ENCODE measurements at places on chromosomes 11 and 22. TPM values are rescaled to one million over a fixed set of nuclear protein-coding genes. Genes with fewer than 3 reads are reported as not detected.

DNA sequence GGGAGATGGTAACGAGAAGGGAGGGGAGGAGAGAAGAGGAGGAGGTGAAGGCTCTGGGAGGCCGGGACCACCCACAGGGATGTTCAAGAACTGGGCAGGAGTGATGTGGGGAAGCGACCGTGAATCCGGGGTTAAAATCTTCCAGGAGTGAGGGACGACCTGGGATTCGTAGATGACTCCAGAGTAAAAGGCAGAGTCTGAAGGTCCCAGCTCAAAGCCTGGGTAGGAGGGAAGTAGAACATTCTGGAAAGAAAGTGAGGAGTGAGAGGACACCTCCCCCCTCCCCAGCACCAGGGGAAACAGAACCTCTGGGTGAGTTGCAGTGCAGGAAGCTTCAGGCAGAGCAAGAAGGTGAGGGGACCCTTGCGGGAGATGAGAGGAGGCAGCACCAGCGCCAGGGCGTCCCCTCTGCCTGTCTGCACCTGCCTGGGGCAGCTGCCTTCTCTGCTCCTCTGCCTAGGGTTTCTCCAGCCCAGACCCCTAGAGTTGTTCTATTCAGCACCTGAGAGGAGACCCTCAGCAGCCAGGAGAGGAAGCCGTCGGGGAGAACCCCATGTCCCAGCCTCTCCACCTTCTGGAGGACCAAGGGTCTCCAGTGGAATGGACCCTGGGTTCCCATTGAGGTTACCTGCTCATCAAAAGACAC, 49.7 kb downstream of the LINC01488 start:
- DNase-seq, result no peak

- DNase-seq, result peak; percentile 92
These were observed 102.7 kb downstream of the BRD1 start for GRCh38 chr22:49724893-49725489.

- DNase-seq, result no peak
These were observed 22.5 kb downstream of the CYTH4 start for GRCh38 chr22:37304595-37305343.

DNA sequence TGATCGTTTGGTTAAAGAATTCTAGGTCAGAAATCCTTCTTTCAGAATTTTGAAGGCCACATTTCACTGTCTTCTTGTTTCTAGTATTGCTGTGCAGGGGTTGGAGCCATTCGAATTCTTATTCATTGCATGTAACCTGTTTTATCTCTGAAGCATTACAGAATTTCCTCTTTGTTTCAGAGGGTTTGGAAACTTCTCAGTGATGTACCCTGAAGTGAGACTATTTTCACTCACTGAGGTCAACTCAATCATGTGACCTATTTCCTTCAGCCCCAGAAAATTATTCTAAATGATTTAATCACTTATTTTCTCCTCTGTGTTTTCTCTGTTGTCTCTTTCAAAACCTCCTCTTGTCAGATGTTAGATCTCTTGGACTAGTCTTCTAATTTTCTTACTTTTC, 147.8 kb downstream of the ENTHD1 start:
- DNase-seq, result no peak

DNA sequence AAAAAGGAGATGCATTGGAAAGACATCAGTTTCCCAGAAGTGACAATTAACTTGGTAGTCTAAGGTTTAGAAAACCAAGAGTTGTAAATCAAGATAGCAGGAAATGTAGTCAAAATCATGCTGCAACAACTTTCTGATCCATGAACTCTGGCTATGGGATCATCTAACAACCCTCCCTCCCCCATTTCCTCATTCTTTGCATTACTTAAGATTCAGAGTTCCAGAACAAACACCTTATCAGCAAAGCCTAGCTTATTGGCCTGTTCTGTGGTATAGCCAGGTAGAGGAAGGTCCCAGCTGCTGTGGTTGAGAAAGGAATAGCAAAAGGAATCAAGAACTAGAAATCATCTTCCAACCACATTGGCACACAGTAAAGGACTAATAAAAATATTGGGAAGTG, 651.1 kb downstream of the METTL15 start:
- DNase-seq, result no peak

DNA sequence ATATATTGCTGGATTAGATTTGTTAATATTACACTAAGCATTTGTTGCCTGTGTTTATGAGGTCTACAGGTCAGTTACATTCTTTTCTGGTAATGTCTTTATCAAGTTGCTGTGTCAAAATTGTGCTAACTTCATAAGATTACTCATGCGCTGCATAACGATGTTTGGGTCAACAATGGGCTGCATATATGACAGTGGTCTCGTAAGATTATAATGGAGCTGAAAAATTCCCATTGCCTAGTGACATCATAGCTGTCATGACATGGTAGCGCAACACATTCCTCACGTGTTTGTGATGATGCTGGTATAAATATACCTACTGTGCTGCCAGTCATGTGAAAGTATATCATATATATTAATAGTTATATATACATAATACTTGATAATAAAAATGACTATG, 34.2 kb downstream of the POLD3 start:
- no peak for DNase-seq

Gene PVALB
- total RNA-seq, result not detected

Gene RAG2
- total RNA-seq, result not detected

Gene CCDC116
- total RNA-seq, result 0.36 TPM

Measured in endothelial cell (in vitro differentiated cells).